NCI-H460 (cell line): ENCODE measurements at places on chromosomes 7 and 10. TPM values are rescaled to one million over a fixed set of nuclear protein-coding genes. Genes with fewer than 3 reads are reported as not detected.

DNA sequence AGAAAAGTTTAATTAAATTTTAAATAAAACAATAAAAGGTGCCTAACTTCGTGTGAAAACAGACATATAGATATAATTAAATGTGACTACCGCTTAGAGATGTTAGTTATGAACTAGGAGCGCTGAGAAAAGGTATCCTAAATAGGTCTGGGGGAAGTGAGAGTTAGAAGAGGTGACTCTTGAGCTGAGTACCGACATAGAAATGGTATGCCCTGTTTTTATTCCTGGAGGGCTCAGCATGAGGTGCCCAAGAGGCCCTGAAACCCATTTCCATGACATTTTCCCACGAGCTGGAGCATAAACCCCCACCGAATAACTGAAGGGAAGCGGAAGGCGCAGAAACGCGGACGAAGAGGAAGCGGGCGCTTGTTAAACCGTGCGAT is 433 bp upstream of the STARD3NL start:
- DNase-seq: no peak

Gene PLCE1
- 0.23 and 0.32 TPM in 2 replicates for total RNA-seq

- DNase-seq: peak; percentile 26
Observed at GRCh38 chr7:106737202-106737562, 76.2 kb upstream of the CCDC71L start.

DNA sequence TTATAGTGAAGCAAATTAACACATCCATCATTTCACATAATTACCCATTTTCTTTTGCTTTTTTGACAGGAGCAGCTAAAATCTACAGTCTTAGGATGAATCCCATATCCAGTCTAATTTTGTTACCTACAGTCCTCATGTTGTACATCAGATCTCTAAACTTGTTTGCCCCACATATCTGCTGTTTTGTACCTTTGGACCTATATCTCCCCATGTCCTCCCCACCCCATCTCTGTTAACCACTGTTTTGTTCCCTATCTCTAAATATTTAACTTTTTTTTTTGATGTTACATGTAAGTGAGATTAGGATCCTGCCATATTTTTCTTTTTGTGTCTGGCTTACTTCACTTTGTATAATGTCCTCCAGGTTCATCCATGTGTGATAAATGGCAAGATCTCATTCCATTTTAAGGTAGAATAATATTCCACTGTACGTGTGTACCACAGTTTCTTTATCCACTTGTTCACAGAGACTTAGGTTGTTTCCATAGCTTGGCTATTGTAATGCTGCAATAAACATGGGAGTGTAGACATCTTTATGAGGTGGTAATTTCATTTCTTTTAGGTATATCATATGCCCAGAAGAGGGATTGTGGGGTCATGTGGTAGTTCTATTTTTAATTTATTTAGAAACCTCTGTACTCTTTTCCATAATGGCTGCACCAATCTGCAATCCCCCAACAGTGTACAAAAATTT is 19.6 kb downstream of the NPVF start:
- no peak for DNase-seq

- DNase-seq: no peak
Observed at GRCh38 chr10:31457858-31458257, 138.8 kb downstream of the ZEB1 start.

- DNase-seq: no peak
Observed at GRCh38 chr7:155916926-155917655, 104.8 kb upstream of the SHH start.

DNA sequence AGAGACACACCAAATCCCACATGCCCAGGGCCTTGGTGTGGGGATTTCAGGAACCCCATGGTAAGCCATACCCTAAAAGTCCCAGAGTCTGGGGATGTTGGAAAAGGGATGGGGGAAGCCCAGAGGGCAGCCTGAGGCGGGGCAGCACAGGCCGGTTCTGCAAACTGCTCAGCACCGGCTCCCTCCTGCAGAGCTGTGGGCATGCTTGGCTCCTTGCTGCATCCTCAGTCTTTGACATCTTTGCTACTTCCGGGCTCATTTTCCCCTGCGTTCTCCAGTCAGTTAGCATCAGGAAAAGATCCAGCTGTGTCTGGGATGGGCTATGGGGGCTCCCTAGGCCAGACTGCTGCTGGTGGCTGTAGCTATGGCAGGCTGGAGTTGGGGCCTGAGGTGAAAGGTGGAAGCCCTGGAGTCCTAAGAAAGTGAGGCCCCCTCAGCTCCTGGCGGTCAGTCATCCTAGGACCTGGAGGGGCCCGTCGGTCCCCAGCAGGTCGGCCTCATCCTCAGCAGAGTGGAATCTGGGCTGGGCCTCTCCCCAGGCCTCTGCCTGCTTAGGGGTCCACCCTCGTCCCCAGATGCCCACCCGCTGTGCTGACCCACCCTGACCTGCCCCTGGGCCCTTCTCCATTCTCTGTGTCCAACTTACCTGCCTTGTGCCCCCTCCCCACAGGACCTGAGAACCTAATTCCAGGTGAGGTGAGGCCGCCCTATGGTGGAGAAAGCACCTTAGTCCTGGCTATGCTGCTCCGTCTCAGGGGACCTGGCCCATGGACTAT is 9.3 kb downstream of the TBATA start:
- no peak for DNase-seq

- DNase-seq: peak; percentile 6
Observed at GRCh38 chr10:52280051-52280450, 34.0 kb upstream of the DKK1 start.

DNA sequence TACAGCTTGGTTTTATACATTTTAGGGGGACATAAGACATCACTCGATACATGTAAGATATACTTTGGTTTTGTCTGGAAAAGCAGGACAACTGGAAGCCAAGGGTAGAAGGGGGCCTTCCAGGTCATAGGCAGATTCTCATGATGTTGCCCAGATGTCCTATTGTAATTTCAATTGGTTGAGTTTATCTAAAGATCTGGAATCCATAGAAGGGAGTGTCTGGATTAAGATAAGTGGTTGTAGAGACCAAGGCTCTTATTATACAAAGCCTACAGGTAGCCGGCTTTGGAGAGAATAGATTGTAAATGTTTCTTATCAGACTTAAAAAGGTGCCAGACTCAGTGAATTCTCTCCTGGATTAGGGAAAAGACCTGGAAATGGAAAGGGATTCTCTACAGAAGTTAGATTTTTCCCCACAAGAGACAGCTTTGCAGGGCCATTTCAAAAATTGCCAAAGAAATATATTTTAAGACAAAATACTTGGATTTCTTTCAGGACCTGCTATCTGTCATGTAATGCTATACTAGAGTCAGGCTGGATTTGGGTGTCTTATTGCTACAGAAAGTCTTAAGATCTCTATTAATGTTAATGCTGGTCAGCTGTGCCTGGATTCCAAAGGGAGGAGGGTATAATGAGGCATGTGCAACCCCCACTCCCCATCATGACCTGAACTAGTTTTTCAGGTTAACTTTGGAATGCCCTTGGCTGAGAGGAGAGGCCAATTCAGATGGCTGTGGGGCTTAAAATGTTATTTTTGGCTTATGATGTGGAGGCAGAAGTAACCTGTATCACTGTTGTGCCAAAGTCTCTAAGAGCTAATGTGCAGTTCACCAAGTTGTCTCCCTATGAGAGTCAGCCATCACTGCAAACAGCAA is 511.1 kb upstream of the C7orf33 start:
- no peak for DNase-seq

Gene TWIST1
- total RNA-seq: not detected in 2 replicates

Gene MMD2
- total RNA-seq: not detected in 2 replicates

Gene LIPJ
- total RNA-seq: not detected in 2 replicates

- peak; percentile 39 for DNase-seq
Observed at GRCh38 chr10:90787393-90788198, 70.2 kb downstream of the HTR7 start.

DNA sequence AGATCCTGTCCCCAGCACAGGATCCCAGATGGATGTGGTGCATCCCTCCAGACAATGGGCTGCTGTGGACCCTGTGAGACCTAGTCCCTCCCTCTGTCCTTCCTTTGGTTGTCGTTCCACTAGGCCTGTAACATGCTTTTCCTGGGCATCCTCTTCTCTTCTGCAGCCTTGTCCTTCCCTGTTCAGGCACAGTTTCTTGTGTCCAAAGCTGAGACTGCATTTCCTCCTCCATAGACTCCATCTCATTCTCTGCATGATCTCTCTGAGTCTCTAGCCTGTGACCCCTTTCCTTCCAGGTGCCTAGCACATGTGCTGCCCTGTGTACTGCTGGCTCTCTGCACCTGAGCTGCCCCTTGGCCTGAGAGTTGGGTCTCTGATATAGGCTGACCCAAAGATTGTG is 293.5 kb upstream of the IGFBP3 start:
- no peak for DNase-seq

- no peak for DNase-seq
Observed at GRCh38 chr7:29798422-29798821, 7.9 kb upstream of the WIPF3 start.

- DNase-seq: no peak
Observed at GRCh38 chr7:84294391-84294790, 99.8 kb upstream of the SEMA3A start.

- peak; percentile 30 for DNase-seq
Observed at GRCh38 chr10:52488606-52489485, 174.8 kb downstream of the DKK1 start.

- DNase-seq: no peak
Observed at GRCh38 chr7:73647725-73648592, 19.7 kb upstream of the VPS37D start.

Gene SLC26A3
- total RNA-seq: not detected in 2 replicates

DNA sequence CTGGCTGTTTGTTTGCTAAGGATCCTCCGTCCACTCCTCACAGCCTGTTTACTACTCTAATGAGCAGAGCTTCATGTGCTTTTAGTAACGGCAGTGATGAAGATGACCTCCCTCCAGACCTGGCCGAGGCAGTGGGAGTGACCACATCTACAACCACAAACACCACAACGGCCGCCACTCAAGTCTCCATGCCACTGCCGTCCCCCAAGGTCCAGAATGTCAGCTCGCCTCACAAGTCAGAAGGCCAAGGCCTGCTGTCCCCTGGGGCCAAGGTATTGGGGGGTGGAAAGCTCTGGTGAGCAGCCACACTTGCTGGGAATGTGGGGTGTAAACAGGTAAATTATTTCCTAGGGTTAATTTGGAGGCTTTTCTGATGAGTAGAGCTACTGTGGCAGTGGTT is 926.4 kb downstream of the IPMK start:
- DNase-seq: no peak

- DNase-seq: no peak
Observed at GRCh38 chr7:64873155-64873500, 29.9 kb upstream of the ZNF273 start.

Gene PON1
- not detected in 2 replicates for total RNA-seq

Gene RAB19
- not detected in 2 replicates for total RNA-seq

- no peak for DNase-seq
Observed at GRCh38 chr7:51279391-51280023, 37.1 kb downstream of the COBL start.

- no peak for DNase-seq
Observed at GRCh38 chr7:25578991-25579777, 350.9 kb upstream of the NPVF start.
